ENCODE measurements at places on chromosomes 16 and 17. TPM values are rescaled to one million over a fixed set of nuclear protein-coding genes. Genes with fewer than 3 reads are reported as not detected.

OR3A3 gene
- total RNA-seq: not detected

CHST4 gene
- 0.13 TPM for total RNA-seq

TMIGD1 gene
- not detected for total RNA-seq

ABCA6 gene
- total RNA-seq: not detected

DBNDD1 gene
- total RNA-seq: 60.4 TPM

CA7 gene
- not detected for total RNA-seq

KRT12 gene
- total RNA-seq: not detected

CBX8 gene
- total RNA-seq: 16.5 TPM

HSPB9 gene
- total RNA-seq: not detected

KRT15 gene
- total RNA-seq: 2.5 TPM

ARHGDIG gene
- total RNA-seq: 3.1 TPM

FOXC2 gene
- total RNA-seq: 4.9 TPM

VASN gene
- 3.3 TPM for total RNA-seq

TMEM88 gene
- 0.50 TPM for total RNA-seq

E4F1 gene
- 25.1 TPM for total RNA-seq

ASPA gene
- total RNA-seq: not detected

DNAH9 gene
- total RNA-seq: not detected

SRR gene
- total RNA-seq: 7.1 TPM

TVP23C gene
- 6.9 TPM for total RNA-seq

SLC16A13 gene
- total RNA-seq: 8.7 TPM

WSCD1 gene
- total RNA-seq: 3.3 TPM

C16orf92 gene
- total RNA-seq: not detected

CEP112 gene
- 5.4 TPM for total RNA-seq

SSTR5 gene
- total RNA-seq: 0.51 TPM

RBFOX1 gene
- not detected for total RNA-seq

SEPTIN12 gene
- not detected for total RNA-seq

RNF43 gene
- total RNA-seq: 0.45 TPM

TBC1D3K gene
- not detected for total RNA-seq

RNU2-1 gene
- not detected for total RNA-seq

BAHCC1 gene
- total RNA-seq: 7.7 TPM

CAPNS2 gene
- total RNA-seq: 0.08 TPM

KRT36 gene
- total RNA-seq: not detected

TTC19 gene
- 49.8 TPM for total RNA-seq

PLEKHH3 gene
- 17.7 TPM for total RNA-seq

RCVRN gene
- not detected for total RNA-seq

DLX4 gene
- 1.9 TPM for total RNA-seq

PPM1E gene
- total RNA-seq: 0.05 TPM

ITGAX gene
- 1.1 TPM for total RNA-seq

CCL14 gene
- not detected for total RNA-seq

TMC5 gene
- total RNA-seq: 6.8 TPM

LITAFD gene
- total RNA-seq: not detected

CNGB1 gene
- total RNA-seq: 0.08 TPM

PCGF2 gene
- 58.9 TPM for total RNA-seq

CD300A gene
- total RNA-seq: 0.06 TPM

TMED6 gene
- not detected for total RNA-seq

ATP5PD gene
- 514 TPM for total RNA-seq

TUFM gene
- 309 TPM for total RNA-seq

Measured in A549 treated with AZD2906 at 1 μM for 4 hours (cell line).